ENCODE measurements at places on chromosomes 4 and X.
A peak's percentile ranks its signal among the peaks of the same experiment; 100 is the strongest.

- peak; percentile 89 for DNase-seq
Observed at GRCh38 chr4:173529477-173530325, at the start of gene HAND2. Gene HAND2, minus strand, starts transcription at chr4:173530229. Its CDS starts 940 bp downstream, at chr4:173529289.

DNA sequence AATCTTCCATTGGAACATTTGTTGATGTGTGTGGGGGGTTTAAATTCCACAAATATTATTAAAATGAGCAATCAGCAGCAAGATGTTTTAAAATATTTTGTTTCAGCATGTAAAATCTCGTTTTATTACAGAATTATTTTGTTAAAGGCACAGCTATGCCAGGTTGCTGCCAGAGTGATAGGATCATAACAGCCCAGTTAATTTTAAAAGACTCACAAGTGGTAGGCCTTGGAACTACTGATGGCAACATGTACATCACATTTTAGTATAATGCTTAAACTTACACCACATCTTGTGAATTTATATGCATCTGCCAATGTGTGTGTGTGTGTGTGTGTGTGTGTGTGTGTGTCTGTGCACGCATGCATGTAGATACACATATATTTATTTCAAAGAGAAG is 97.8 kb upstream of the SPRY1 start:
- no peak for DNase-seq

DNA sequence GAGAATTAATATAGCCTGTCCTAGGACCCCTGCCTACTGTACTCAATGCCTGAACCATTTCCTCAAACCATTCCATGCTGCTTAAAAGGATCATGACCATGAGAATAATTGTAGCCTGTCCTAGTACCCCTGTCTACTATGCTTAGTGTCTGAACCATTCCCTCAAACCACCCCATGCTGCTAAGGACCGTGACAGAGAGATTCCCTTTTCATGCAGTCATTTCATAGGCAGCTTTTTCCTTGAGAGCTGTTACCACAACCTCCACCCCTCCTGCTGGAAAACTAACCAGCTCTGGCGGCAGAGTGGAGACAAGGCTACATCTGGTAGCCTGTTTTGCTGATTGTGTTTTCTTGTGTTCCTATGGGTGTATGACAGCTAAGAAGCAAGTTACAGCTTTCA is 174.9 kb upstream of the SMARCAD1 start:
- no peak for DNase-seq

DNA sequence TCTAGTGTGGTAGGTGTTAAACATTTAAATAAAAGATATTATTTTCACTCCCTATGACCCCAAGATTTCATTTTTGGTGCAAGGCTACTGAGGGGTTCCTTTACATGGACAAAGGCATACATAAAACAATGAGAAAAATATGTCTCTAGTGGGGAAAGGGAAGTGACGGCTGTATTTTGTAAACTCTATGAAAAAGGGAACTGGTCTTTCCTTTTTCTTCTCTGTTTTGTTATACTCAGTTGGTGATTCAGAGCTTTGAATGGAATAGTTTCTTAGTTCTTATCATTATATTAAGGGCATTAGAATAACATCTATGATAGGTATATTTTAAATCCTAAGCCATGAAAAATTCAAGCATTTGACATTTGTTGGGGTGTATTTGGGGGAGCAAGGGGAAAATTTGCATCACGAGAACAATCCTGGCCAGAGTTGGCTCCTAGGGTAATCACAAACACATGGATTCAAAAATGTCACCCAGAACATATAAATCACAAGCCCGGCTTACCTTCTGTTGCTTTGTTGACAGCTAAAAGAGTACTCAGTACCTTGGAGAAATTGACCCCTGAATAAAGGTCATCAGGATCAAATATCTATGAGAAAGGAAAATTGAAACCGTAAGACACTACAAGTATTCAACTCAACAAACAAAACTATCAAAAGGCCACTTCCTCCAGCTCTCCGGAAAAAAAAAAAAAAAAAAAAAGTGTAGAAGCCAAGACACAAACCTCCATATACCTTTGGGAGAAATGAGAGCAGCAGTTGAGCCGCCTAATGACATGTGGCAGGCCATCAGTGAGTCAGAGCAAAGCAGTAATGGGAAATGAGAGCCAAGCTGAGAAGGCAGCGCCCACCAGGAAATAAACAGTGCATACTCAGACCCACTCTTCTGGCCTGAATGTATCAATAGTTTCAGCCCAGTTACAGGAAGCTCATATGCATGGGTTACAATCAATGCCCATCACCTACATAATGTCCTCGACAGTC is 33.4 kb downstream of the ARHGEF6 start:
- DNase-seq, result no peak

GRCh38 chrX:35700121-35700520 is 98.0 kb upstream of the MAGEB16 start:
- DNase-seq, result no peak

- no peak for DNase-seq
Observed at GRCh38 chrX:43166874-43167273, 388.9 kb upstream of the PPP1R2C start.

Data from Right ventricle myocardium inferior (tissue), 1 donor.